Stimulated activated CD8-positive, alpha-beta memory T cell treated with anti-CD3 and anti-CD28 coated beads, Interleukin-7, amount 100 ng/mL, for 48 hours (primary cell): ENCODE measurements at places on chromosomes 2 and 18.

DNA sequence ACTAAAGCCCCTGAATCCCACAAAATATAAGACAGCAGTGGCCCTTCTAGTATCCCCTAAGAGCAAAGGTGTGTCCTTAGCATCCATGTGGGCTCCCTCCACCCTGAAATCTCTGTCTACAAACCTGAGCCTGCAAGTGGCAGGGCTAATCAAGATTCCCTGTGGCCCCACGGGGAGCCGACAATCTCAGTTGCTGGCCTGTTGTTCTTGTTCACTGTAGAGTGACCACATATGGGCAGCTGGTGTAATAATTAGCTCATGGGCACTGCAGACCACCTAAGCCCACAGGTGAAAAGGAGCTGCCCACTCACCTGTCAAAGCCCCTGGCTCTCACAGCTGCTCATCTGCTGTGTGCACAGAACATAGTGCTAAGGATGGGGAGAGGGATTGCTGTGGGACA, 102.3 kb downstream of the MRO start:
- no peak for DNase-seq

DNA sequence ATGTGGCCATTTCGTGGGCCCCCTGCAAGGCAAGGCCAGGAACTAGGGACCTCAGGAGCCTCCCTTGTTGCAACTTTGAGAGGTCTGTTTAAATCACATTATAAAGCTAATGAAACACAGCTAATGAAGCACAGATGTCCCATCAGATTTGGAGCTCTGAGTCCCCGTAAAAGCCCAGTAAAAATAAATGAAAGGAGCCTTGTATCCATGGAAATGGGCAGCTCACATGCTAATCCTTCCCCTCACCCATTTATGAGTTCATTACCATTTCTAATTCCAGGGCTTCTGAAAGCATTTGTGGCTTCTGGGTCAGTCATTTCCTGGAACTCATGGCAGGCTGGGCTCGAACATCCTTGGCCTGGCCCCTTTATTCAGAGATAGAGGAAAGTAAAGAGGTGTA, 274.8 kb downstream of the SS18 start:
- DNase-seq = no peak

DNA sequence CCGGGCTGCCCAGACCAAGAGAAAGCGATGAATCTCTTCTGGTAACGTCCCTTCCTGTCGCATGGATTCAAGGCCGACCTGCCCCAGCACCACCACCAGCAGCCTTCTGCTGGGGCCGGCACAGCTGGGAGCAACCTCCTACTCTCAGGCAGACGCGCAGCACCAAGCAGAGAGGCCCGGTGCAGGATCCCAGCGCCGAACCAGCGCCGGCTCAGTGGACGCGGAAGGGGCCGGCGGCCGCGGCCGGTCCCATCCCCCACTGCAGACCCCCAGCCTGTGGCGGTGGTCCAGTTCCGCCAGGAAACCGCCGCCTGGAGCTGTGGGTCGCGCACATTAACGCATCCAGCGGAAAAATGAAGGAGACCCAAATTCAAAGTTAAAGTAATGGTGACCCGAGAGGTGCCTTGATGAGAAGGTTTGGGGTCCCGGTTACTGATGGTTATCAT, 525 bp upstream of the MAL start:
- no peak for DNase-seq

GRCh38 chr2:42492691-42493467, 903 bp downstream of the KCNG3 start:
- no peak for DNase-seq

DNA sequence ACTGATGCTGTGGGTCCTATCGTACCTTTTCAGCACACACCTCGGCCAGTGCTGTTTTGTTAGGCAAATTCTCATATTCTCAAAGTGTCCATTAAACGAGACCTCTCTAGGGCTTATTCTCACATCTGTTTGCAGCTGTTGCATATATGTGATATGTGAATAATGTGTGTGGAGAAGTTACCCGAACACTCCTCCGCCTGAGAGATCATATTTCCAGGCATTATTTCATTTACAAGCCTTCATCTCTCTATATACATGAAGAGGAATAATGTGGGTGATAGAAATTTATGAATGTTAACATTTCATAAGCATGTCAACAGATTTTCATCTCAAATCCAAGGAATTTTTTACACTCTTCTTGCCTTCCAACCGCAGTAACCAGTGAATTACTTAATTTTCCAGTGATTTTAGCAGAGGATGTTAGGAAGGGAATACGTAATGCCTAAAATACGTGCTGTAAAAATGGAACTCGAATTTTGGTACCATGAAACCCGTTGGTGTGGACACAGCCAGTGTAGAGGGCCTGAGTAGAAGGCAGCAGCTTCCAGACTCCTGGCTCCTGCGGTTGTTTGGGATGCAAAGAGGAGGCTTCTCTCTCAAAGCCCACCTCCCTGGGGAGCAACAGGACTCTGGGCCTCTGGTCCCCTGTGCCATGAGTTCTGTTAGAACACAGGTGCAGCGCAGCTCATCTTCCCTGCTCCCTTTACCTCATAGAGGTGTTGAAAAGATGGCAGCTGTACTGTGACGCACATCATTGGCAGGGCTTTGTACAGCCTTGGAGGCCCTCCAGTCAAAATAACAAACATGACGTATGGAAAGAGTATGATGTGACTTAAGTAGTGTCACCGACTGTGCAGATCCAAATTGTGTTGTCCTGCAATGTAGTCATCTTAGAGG, 280.1 kb downstream of the NEDD4L start:
- DNase-seq = no peak

GRCh38 chr2:232636788-232637420, 3.5 kb downstream of the EFHD1 start:
- no peak for DNase-seq

GRCh38 chr2:10390369-10390801, 57.7 kb downstream of the ODC1 start:
- no peak for DNase-seq

GRCh38 chr2:40213619-40214018, 238.3 kb downstream of the SLC8A1 start:
- DNase-seq = no peak

DNA sequence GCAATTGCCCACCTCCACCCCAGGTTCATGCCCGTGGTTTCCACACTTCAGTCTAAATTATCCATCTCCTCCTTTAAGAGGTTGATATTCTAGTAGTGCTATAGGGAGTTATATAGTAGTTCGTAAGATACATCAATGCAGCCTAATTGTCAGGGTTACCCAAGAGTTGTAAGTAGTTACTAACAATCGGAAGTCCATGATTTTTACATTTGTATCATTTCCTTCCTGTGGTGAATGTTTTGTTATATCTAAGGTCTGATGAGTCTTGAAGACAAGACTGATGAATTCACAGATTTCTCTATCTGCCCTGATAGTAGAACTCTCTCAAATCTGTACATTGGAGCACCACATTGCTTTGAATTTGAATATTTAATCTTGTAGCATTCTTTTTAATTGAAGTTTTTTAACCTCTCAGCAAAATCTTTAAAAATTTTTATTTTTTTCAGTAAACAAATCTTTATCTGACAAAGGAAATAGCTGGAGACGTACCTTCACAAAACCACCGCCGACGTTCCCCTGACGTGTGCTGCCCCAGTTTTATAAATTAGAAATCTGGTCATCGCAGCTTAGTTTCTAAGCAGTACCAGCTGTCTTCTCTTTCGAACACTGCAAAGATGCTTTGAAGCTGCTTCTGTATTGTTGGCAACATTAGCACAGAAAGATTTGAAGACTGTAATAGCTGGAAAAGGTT, 264.5 kb downstream of the SOCS6 start:
- no peak for DNase-seq

DNA sequence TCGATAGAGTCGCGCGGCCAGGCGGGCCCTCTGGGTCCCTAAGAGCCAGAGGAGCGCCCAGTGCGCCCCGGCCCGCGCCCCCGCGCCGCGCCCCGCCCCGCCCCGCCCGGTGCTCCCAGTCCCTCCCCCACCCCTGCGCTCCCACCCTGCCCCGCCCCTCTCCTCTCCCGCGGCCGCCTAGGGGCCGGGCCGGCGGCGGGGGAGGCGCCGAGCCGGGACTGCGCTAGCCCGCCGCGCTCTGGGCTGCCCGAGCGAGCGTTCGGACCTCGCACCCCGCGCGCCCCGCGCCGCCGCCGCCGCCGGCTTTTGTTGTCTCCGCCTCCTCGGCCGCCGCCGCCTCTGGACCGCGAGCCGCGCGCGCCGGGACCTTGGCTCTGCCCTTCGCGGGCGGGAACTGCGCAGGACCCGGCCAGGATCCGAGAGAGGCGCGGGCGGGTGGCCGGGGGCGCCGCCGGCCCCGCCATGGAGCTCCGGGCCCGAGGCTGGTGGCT, at the start of gene GPC1:
GPC1 (plus strand) TSS at position 207 of the 491 bp plus-strand sequence; CDS start at position 463, 256 bp downstream.
- DNase-seq = peak; percentile 37

- DNase-seq = peak; percentile 32
Measured at GRCh38 chr2:102449370-102449974, 23.6 kb upstream of the SLC9A4 start.

- DNase-seq = no peak
Measured at GRCh38 chr2:203340791-203341487, 12.7 kb downstream of the ABI2 start.

GRCh38 chr2:212732860-212733259, 194.3 kb upstream of the ERBB4 start:
- no peak for DNase-seq

DNA sequence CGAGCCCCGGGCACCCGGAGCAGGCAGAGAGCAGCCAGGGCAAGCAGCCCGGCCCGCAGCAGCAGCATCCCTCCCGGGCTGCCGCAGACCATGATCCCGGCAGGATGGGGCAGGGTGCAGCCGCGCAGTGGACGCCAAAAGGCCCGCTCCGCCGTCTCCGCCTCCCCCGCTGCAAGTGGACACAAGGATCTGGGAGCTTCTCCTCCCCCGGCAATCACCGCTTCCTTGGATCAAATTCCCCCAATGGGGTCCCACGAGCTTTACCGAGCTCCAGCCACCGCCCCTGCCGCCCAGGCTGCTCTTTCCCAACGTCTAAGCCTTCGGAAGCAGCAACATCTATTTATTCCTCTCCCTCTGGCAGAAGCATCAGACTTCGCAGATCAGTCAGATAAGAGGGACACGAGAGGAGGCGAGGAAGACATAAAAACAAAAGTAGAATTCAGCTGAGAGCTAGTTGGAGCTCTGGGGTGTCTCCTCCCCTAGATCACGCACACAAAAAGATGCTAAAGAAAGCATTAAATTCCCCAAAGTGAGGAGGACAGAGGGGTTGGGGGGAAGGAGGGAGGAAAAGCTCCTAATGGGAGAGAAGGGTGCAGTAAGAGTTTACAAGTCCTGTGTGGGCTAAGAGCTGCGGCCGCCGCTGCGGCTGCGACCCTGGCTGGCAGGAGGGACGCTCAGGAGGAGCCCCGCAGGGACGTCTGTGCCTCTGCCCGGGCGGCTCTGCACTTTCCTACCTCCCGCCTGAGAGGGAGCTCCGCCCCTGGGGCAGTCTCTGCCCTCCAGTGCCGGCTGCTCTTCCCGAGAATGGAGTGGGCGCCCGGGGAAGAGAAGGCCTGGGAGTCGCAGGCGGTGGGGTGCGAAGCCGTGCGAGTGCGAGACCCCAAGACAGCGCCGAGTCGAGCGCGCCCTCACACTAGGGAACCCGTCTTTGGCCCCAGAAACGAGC, at the start of gene FRZB:
FRZB (minus strand) TSS at position 177 of the 946 bp plus-strand sequence; CDS start at position 92, 85 bp downstream.
- DNase-seq = no peak

DNA sequence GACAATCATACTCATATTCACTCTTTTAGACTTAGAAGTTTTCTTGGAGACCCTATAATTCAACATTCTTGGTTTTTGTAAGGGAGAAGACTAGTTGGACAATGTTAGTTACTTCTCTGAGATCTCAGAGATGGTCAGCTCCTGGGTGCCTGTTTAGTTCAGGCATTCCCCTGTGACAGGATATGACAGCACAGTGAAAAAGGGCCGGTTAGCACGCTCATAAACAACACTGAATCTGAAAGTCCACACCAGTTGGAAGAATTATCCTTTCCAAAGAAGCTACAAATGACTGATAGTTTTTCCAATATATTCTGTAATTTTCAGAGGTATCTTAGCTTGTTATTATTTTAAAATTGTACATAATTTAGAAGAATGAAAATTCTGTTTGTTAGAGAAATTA, 75.7 kb downstream of the ADAM23 start:
- no peak for DNase-seq

- no peak for DNase-seq
Measured at GRCh38 chr18:183769-184168, 25.4 kb downstream of the USP14 start.

- DNase-seq = no peak
Measured at GRCh38 chr18:42187611-42188380, 232.8 kb downstream of the PIK3C3 start.

- DNase-seq = no peak
Measured at GRCh38 chr2:161059388-161059787, 100.8 kb upstream of the TANK start.

DNA sequence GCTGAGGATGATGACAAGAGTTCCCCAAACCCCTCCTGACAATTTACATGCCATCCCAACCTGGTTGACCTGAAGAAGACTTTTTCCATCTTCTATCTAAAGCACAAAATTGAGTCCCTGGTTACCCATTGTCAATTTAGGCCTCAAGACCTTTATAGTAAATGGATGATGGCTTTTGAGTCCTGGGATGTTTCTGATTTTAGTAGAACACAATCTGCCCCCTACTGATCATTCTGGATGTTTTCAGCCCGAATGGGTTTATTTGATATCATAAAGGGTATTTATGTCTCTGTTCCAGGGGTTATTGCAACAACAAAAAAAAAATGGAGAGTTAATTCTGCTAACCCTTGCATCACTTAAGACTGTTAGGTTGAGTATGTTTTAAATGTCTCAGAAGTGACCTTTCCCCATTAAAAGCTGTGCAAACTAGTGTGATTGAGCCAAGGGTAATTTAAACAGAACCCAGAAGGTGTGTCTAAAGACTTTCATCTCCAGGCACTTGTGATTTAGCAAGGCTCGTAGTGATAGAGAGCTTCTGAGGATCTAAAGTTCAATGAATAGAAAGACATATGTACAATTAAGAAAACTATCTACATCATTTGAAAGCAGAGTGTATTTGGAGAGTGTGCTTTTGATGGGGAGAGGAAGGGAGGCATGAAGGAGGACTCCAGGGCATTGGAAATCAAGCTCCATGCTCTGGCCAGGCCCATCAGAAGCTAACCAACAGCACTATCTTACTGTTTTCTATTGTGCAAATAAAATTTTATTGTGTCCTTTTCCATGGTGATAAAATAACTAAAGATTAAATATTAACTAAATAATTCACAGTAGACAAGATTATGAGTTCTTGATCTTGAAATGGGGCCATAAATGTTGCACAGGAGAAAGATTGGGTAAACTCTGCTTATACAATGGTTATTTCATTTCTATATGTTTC, 96.6 kb upstream of the NOSTRIN start:
- no peak for DNase-seq
